AG08395 (cell line): ENCODE measurements at places on chromosomes 7 and 10.

- DNase-seq, result peak; percentile 45
Observed at GRCh38 chr10:117818721-117819120, 228.0 kb downstream of the RAB11FIP2 start.

- DNase-seq, result peak; percentile 47
Observed at GRCh38 chr7:22452142-22452959, 47.6 kb downstream of the STEAP1B start.

- no peak for DNase-seq
Observed at GRCh38 chr10:29067161-29067560, 221.7 kb upstream of the LYZL1 start.

DNA sequence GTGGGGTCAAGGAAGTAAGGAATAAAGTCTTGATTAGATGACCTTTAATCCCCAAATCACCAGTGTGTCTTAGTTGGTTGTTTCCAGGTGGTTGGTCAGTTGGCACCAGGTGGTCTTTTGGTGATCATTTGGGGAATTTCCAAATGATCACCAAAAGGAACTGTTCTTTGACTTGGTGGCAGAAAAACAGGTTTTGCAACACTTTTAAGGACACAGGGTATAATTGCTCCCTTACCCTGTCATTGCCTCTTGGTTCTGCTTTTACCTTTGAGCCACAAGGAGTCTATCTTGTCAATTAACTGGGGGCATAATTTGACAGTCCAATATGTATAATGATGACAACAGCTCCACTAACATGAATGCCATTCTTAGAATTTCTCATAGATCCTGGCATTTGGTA, 104.2 kb downstream of the ADK start:
- DNase-seq, result no peak

GRCh38 chr10:120103738-120104560, 211.4 kb downstream of the SEC23IP start:
- DNase-seq, result no peak

- DNase-seq, result no peak
Observed at GRCh38 chr7:90611115-90611514, 15.0 kb downstream of the CDK14 start.

DNA sequence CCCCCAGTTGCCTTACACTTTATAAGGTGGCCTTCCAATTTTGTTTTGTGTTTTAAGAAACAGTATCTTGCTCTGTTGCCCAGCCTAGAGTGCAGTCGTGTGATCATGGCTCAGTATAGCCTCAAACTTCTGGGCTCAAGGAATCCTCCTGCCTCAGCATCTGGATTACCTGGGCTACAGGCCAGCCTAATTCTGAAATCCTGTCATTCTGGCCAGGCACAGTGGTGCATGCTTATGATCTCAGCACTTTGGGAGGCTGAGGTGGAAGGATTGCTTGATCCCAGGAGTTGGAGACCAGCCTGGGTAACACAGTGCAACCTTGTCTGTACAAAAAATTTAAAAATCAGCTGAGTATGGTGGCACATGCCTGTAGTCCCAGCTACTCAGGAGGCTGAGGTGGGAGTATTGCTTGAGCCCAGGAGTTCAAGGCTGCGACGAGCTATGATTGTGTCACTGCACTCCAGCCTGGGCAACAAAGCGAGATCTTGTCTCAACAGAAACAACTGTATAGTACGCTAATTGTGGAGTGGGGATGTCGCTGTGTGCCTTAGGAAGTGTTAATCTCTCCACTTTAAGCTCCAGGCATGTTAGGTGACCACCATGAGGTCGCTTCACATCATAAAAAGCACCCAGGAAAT, 24.7 kb upstream of the RBM33 start:
- no peak for DNase-seq

DNA sequence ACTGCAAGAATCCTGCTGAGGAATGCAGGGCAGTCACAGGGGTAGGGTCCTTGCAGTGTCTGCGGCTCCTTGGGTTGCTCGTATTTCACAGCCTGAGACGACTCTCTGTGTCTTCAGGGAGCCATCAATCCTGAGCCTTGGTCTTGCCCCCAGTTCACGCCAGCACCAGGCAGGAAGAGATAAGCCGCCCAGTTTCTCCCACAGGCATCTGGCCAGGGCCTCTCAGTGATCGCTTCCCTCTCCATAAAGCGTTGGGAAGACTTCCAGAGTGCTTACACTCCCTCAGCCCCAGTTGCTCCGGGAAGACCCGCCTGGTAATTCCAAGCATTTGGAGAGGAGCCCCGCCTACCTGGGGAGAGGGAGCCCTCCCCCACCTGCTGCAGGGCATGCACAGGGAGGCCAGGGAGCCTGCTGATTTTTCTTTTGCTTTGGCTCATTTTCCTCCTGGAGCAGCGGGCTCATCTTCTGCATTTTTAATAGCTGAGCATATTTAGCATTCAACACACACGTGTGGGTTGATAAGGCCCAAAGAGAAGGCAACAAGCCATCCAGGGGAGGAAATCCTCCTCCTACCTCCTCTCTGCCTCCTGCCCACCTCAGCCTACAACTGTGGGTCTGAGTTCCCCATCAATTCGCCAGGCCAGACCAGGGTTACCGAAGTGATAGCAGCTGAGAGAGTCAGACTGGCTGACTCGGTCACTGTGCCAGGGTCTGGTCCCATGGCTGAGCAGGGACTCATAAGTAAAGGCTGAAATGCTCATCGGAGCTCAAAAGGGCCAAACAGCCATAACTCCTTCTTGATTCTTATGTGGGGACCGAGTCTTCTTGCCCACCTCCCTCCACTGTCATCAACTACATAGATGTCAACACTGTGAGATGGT, 74.4 kb upstream of the EFCAB10 start:
- no peak for DNase-seq

GRCh38 chr10:29715296-29715695, 80.5 kb upstream of the SVIL start:
- DNase-seq, result no peak

- no peak for DNase-seq
Observed at GRCh38 chr10:124116771-124117510, 23.5 kb upstream of the CHST15 start.

- peak; percentile 64 for DNase-seq
Observed at GRCh38 chr10:8069627-8070026, 15.1 kb downstream of the GATA3 start.

- no peak for DNase-seq
Observed at GRCh38 chr10:22437620-22438588, 92.6 kb downstream of the SPAG6 start.

GRCh38 chr10:106424054-106424453, 740.5 kb downstream of the SORCS1 start:
- peak; percentile 35 for DNase-seq

GRCh38 chr10:29302499-29302898, 13.6 kb downstream of the LYZL1 start:
- DNase-seq, result no peak

GRCh38 chr7:46835556-46835955, 746.4 kb downstream of the TNS3 start:
- DNase-seq, result no peak

DNA sequence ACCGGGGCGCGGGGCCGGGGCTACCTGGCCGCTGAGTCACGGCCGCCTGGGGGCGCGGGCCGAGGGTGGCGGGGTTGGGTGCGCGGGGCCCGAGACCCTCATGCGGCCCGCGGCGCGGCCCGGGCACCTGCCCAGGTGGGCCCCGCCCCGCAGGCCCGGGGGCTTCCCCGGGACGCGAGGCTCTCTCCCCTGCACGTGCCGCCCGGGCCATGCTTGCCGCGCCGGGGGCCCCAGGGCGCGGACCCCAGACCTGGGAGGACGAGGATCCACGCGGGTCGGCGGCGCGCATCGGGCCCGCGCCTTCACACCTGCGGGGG, 402 bp downstream of the MAFK start:
- DNase-seq, result no peak

DNA sequence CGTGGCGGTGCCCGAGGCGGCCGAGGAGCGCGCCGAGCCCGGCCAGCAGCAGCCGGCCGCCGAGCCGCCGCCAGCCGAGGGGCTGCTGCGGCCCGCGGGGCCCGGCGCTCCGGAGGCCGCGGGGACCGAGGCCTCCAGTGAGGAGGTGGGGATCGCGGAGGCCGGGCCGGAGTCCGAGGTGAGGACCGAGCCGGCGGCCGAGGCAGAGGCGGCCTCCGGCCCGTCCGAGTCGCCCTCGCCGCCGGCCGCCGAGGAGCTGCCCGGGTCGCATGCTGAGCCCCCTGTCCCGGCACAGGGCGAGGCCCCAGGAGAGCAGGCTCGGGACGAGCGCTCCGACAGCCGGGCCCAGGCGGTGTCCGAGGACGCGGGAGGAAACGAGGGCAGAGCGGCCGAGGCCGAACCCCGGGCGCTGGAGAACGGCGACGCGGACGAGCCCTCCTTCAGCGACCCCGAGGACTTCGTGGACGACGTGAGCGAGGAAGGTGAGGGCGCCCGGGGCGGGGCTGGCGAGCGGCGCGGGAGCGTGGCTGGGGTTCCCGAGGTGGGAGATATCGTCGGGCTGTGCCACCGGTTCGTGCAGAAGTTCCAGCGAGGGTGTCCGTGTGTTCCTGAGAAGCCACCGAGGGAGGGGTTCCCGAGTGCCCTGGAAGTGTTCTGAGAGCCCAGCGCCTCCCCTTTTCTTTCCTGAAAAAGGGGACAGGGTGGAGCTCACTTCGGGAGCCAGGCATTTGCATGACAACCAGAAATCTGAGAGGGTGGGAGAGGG, 495 bp downstream of the EIF3B start:
- DNase-seq, result peak; percentile 24

- no peak for DNase-seq
Observed at GRCh38 chr10:132558516-132559413, 21.2 kb downstream of the INPP5A start.

DNA sequence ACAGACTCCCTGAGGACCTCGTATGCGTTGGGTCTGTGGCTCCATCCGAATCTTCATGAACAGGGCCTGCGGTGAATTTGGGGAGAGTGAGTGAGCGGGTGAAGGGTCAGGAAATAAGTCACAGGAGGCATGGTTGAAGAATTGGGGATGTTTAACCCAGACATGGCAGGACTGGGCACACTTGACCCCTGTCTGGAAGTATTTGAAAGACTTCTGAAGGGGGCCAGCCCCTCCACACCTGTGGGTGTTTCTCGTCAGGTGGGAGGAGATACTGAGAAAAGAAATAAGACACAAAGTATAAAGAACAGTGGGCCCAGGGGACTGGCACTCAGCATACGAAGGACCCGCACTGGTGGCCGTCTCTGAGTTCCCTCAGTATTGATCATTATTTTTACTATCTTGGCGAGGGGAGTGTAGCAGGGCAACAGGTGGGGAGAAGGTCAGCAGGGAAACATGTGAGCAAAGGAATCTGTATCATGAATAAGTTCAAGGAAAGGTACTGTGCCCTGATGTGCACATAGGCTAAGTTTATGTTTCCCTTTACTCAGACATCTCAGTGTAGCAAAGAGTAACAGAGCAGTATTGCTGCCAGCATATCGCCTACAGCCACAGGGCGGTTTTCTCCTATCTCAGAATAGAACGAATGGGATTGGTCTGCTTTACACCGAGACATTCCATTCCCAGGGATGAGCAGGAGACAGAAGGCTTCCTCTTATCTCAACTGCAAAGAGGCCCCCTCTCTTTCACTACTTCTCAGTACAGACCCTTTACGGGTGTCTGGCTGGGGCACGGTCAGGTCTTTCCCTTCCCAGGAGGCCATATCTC, 38.2 kb upstream of the PFKFB3 start:
- DNase-seq, result no peak

- no peak for DNase-seq
Observed at GRCh38 chr7:130266258-130266960, at the start of gene CPA2. Gene CPA2, plus strand, starts transcription at chr7:130266863. Its CDS starts 19 bp downstream, at chr7:130266882.

GRCh38 chr7:145848691-145849090, 267.9 kb upstream of the CNTNAP2 start:
- DNase-seq, result peak; percentile 2

DNA sequence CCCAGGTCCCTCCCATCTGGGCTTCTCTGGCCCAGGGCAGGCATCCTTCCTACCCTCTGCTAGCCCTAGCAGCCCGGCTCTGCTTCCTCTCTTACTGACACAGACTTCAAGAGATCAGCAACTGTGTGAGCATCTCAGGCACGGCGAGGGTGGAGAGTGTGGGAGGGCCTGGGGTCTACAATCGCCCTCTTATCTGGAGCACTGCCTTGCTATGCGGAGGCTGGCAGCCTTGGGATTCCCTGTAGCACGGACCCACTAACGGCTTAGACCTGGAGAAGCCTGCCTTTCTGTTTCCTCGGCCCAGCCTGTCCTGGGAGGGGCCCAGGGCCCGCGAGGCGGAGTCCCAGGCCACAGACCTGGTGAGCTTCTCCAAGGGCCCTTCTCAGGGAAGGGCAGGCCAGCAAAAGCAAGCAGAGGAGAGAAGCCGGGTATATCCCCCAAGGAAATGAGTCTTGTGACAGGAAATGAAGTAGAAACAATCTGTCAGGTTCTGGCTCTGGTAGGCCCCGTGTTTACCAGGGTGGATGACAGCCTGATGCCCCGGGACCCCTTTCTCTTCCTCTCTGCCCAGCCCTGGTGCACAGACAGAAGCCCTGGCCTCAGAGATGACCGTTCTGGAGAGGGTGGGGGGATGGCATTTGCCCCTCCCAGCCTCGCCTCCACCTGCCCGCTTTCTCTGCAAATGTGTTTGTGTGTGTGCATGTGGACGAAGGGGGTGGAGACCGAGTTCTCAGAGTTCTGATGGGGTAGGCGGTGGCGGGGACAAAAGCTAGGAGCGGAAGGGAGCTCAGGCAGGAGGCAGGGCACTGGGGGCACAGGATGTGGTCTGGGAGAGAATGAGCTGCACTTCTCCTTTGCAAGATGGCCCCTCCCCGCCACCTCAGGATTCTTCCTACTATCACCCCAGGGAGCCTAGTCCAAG, 2.5 kb downstream of the LRCH4 start:
- no peak for DNase-seq

GRCh38 chr10:33927347-33927746, 592.9 kb upstream of the NRP1 start:
- DNase-seq, result no peak

- no peak for DNase-seq
Observed at GRCh38 chr7:128029405-128029995, 1.7 kb downstream of the LRRC4 start.

DNA sequence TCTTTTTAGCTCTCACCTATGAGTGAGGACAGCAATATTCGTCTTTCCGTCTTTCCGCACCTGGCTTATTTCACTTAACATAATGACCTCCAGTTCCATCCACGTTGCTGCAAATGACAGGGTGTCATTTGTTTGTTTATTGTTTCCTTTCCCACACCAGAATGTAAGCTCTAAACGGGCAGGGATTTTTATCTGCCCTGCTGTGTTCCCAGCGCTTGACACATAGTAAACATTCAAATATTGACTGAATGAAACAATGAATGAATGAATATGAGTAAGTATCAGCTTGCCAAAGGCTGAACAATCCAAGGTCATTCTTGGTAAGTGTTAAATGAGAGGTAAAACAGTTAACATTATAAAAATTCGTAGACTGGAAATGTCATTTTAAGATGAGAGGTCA, 12.8 kb downstream of the SH3PXD2A start:
- no peak for DNase-seq

DNA sequence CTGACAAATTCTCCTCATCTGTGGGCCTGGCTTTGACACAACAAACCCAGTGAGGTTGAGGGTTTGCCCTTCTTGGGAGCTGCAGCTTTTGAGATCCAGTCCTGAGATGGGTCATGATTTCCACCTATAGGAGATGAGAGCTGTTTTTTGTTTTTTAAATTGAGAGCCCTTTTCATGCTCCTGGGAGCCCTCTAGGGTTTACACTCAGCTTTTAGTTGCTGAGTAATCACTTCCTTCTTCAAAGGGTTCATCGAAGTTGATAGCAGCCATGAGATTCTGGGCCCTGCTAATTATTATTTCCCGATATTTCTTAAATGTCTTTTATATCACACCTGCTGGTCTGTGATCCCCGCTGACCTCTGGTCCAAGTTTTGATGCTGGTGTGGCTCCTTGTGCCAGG, 47.3 kb upstream of the VIPR2 start:
- no peak for DNase-seq

GRCh38 chr7:3721422-3721821, 420.4 kb downstream of the SDK1 start:
- no peak for DNase-seq
